ENCODE measurements at places on chromosomes 5 and 9.

GRCh38 chr5:172110260-172110815 is 77.7 kb downstream of the STK10 start:
- DNase-seq: no peak

GRCh38 chr9:79447762-79448161 is 124.0 kb upstream of the TLE4 start:
- DNase-seq: no peak

GRCh38 chr5:173451031-173451430 is 122.8 kb upstream of the STC2 start:
- no peak for DNase-seq

GRCh38 chr5:130424341-130424740 is 520.1 kb downstream of the CHSY3 start:
- DNase-seq: no peak

GRCh38 chr5:78522476-78523260 is 125.9 kb downstream of the LHFPL2 start:
- no peak for DNase-seq

DNA sequence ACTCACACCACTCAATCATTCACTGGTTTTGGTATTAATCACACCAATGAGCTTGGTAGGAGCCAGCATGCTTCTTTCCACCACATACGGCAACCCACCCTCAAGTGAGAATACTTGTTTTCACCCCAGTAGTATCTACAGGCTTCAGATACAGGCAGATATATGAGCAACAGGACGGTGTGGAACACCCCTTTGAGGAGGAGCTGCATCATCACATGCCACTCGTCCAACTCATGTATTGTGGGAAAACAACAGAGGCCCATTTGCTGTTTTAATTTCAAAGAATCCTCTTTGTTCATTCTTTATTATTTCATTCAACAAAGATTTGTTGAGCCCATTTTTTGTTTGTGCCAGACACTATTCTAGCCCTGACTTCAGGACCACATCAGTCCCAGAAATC is 46.0 kb downstream of the RORB start:
- DNase-seq: no peak

GRCh38 chr5:79305706-79306105 is 69.8 kb downstream of the JMY start:
- no peak for DNase-seq

- DNase-seq: no peak
Observed at GRCh38 chr5:113042491-113043243, 66.1 kb downstream of the DCP2 start.

DNA sequence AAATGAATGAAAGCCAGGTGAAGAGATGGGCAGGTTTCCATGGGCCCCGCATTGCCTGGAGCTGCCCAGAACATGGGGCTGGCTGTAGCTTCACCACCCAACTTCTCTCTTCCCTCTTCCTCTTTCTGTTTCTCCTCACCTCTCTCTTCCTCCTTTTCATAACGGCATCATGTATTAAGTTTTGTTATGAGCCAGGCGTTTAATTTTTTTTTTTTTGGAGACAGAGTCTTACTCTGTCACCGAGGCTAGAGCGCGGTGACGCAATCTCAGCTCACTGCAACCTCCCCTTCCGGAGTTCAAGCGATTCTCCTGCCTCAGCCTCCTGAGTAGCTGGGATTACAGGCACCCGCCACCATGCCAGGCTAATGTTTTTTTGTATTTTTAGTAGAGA is 13.0 kb upstream of the SPINK4 start:
- no peak for DNase-seq

DNA sequence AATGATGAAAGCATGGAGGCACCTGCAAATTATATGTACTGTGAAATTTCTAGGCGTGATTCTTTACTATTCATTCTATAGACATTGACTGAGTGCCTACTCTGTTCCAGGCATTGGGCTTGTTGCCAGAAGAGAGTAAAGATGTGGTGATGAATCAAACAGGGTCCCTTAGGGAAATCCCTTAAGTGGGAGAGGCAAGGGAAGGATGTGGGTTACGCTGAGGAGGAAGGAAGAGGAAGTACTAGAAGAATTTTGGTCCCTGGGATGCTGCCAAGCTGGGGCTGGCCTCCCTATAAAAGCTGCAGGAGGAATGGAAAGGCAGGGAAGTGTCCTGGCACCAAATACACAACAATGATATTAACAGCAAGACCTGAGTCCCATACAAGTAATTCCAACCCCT is 76.7 kb upstream of the SPOCK1 start:
- DNase-seq: no peak

- DNase-seq: no peak
Observed at GRCh38 chr9:34498553-34498952, 24.2 kb downstream of the ENHO start.

- DNase-seq: no peak
Observed at GRCh38 chr5:18749763-18750162, 1115.5 kb downstream of the TAF11L14 start.

DNA sequence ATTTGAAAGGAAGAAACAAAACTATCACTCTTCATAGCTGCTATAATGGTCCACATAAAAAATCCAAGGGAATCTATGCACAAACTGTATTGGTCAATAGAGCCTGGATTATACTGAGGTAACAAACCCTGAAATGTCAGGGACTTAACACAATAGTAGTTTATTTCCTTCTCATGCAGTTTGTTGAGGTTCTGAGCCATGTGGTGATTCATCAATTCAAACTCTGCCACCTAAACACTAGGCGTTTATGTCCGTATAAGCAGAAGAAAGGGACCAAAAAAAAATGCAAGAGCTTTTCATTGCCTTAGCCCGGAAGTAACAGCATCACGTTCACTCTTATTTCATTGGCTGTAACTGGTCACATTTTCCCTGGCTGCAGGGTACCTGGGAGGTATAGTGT is 464.7 kb downstream of the ZSWIM6 start:
- DNase-seq: no peak

DNA sequence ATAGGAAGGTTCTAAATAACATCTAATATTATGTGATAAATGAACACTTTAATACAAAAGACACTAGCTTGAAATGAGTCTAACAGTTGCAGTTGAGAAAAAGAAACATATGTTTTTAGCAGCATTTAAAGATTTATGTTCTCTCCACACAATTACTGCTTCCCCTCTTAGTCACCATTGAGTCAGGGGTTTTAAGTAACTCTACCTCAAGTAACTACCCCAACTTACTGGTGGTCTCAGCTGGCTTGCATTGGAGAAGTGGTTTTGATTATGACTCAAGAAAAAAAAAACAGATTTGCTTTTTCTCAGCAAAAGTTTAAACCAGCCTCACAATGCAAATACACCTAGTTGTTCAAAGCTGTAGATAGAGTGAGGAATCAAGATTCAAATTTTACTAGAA is 1216.5 kb upstream of the CDH9 start:
- no peak for DNase-seq

GRCh38 chr9:98941946-98942523 is 1.7 kb upstream of the COL15A1 start:
- no peak for DNase-seq

- DNase-seq: no peak
Observed at GRCh38 chr9:100219347-100219746, 120.3 kb downstream of the INVS start.

- DNase-seq: no peak
Observed at GRCh38 chr5:72179028-72179815, 71.9 kb downstream of the MAP1B start.

- DNase-seq: no peak
Observed at GRCh38 chr9:77020413-77021290, 1.2 kb downstream of the FOXB2 start.

DNA sequence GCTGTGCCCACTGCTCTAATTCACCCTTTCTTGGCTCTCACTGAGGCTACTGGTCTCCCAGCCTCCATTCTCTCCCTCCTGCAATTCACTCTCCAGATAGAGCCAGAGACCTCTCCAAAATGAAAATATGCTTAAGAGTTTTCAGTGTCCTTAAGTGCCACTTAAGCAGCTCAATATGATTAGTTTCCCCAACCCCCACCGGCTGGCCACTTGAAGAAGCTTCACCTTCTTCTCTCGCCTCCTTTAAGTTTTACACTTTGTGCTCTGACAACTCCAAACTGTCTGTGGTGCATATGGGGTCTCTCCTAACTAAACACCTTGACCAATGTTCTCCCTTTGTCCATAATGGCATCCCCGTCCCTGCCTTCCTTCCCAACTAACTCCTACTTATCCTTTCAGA is 53.4 kb downstream of the CDK5RAP2 start:
- no peak for DNase-seq

DNA sequence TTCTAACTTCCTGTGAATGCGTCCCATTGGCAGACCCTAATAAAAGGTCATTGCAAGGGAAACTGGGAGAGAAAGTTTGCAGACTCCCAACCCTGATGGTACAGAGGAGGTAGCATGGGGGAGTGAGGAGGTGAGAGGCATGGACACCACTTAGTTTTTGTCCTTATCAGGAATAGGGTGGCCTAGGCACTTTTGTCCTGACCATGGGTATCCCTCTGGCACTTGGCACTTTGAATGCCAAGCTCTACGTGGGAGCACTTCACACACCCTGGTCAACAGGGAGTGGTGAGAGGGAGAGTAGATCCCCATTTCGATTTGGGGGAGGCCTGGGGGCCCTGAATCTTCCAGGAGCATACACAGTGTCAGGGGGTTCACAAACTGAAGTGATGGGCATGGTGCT is 75.6 kb upstream of the SH3PXD2B start:
- no peak for DNase-seq

- no peak for DNase-seq
Observed at GRCh38 chr5:117588611-117589010, 1014.0 kb upstream of the SEMA6A start.

- no peak for DNase-seq
Observed at GRCh38 chr5:33241802-33242201, 199.0 kb upstream of the TARS1 start.

GRCh38 chr9:88748566-88749261 is 213.7 kb downstream of the NXNL2 start:
- no peak for DNase-seq

DNA sequence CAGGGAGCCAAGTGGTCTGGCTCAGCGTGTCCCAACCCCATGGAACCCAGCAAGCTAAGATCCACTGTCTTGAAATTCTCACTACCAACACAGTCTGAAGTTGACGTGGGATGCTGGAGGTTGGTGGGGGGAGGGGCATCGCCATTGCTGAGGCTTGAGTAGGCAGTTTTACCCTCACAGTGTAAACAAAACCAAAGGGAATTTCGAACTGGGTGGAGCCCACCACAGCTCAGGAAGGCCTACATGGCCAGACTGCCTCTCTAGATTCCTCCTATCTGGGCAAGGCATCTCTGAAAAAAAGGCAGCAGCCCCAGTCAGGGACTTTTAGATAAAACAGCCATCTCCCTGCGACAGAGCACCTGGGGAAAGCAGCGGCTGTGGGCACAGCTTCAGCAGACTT is 17.1 kb upstream of the FBXL17 start:
- DNase-seq: no peak

- DNase-seq: no peak
Observed at GRCh38 chr5:147061431-147061830, 173.4 kb upstream of the STK32A start.

DNA sequence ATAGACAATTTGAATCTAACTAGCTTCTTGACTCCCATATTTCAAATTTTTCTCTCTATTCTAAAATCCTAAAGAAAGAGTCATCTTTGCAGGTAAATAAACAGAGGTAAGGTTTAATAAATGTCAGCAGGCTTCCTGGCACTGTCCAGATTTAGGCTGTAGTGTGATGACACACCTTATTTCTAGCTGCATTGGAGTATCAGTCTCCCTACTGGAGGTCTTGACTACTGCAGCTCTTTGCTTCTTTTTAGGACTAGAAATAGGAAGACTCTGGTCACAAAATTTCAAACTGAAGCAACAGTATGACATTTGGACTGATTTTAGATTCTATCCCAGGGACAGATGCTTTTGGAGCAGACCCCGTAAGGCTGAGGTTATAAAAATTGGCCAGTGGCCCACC is 40.7 kb upstream of the PPP3R2 start:
- no peak for DNase-seq

DNA sequence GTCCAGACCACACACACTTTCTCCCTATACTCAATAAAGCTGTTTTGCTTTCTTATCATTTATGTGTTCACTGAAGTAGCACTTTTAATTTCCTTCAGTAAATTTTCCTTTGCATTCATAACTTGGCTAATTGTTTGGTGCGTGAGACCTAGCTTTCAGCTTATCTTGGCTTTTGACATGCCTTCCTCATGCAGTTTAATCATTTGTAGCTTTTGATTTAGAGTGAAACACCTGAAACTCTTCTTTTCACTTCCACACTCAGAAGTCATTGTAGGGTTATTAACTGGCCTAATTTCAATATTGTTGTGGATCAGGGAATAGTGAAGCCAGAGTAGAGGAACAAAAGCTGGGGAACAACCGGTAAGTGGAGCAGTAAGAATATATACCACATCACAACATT is 114.7 kb downstream of the ST8SIA4 start:
- no peak for DNase-seq

- DNase-seq: no peak
Observed at GRCh38 chr5:125198270-125198974, 452.0 kb upstream of the ZNF608 start.

DNA sequence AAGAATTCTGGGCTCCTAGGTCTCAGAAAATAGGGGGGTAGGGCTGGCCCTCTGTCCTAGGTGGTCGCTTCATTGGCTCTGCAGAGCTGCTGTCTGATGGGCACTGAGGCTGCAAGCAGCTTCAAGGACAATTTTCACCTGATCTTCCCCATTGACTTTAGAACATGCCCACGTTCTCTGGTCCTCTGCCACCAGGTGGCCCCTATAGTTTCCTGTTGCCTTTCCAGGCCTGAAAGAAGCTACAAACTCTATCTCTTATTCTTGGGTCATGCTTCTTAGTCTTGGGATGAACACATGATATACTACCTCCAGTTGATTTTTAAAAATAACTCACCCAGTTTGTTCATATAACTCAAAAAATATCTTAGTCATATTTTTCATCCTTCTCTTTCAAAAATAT is 26.3 kb downstream of the SPZ1 start:
- no peak for DNase-seq

DNA sequence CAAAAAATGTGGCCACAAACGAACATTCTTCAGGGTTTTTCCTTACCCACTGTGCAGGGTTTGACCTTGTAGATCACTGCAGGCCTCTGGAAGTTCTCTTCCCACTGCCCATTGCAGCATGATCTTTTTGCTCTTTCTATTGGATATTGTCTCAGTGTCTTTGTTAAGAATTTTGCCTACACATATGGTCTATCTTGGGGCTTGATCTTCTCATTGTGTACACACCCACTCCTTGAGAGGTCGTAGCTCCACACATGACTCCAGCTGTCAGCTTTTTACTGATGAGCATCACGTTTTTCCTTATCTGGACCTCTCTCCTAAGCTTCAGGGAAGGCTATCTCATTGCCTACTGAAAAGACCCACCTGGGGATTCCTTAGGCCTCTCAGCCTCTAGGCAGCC is 3.0 kb upstream of the GLRX start:
- DNase-seq: no peak

GRCh38 chr9:71748280-71748743 is 20.0 kb downstream of the CEMIP2 start:
- DNase-seq: no peak

DNA sequence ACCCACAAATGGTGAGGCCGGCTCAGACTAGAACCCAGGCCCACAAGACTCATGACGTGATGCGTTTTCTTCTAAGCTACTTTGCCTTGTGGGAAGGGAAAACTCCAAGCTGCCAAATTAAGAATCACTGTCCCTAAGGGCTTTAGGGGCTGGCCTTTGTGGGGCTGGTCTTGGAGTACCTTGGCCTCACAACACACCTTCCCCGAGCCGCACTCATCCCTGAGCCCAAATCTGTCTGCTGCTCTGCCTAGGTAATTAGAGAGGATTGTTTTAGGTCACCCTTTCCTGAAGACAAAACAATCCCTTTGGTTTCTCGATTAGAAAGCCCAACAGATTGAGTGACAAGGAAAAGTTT is 137.3 kb downstream of the SEMA6A start:
- no peak for DNase-seq

All from stimulated activated CD8-positive, alpha-beta memory T cell treated with anti-CD3 and anti-CD28 coated beads, Interleukin-7, amount 100 ng/mL, for 4 hours (primary cell).